Muscle of arm (tissue), 14 donors: ENCODE measurements at places on chromosomes 11 and 22. TPM values are rescaled to one million over a fixed set of nuclear protein-coding genes. Genes with fewer than 3 reads are reported as not detected.
A peak's percentile ranks its signal among the peaks of the same experiment; 100 is the strongest.

DNA sequence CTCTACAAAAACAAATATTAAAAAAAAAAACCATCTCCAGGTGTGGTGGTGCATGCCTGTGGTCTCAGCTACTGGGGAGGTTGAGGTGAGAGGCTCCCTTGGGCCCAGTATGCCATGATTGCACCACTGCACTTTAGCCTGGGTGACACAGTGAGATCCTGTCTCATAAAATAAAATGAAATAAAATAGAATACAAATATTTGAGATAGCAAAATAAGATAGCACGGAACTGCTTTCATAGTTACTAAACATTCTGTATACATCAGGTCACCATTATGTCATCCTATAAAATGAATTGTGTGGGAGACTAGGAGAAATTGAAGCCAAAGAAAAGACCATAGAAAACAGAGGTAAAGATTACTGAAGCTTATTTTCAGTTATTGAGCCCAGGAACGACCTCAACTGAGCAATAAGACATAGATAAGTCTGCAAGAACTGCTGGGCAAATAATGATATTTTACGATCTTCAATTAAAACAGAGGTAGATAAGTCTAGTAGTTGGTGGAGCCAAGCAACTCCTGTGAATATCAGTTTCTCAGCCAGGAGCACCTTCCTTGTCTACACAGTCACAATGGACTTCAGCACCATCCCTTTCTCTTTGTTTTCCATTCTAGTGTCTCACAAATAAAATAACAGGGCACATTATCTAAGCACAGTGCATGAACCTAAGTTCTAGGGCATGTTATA is 9.9 kb downstream of the OR5M11 start:
- DNase-seq = no peak

- DNase-seq = no peak
Observed at GRCh38 chr11:63014408-63015055, 1.1 kb downstream of the SLC22A8 start.

DNA sequence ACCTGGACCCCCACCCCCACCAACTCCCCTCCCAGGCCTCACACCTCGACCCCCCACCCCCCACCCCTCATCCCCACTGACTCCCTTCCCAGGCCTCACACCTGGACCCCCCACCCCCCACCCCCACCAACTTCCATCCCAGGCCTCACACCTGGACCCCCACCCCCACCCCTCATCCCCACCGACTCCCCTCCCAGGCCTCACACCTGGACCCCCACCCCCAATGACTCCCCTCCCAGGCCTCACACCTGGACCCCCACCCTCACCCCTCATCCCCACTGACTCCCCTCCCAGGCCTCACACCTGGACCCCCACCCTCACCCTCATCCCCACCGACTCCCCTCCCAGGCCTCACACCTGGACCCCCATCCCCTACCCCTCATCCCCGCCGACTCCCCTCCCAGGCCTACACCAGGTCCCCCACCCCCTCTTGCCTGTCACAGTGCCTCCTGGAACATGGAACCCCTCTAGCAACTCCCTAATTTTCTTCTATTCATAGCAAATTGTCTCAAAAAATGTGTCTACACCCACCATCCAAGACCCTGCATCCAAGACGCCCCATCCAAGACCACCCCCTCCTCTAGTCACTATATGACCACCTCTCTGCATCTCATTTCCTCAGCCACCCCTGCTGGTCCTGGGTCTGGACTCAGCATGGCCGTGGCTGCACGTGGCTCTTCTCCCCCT is 36.9 kb upstream of the BRSK2 start:
- no peak for DNase-seq

DNA sequence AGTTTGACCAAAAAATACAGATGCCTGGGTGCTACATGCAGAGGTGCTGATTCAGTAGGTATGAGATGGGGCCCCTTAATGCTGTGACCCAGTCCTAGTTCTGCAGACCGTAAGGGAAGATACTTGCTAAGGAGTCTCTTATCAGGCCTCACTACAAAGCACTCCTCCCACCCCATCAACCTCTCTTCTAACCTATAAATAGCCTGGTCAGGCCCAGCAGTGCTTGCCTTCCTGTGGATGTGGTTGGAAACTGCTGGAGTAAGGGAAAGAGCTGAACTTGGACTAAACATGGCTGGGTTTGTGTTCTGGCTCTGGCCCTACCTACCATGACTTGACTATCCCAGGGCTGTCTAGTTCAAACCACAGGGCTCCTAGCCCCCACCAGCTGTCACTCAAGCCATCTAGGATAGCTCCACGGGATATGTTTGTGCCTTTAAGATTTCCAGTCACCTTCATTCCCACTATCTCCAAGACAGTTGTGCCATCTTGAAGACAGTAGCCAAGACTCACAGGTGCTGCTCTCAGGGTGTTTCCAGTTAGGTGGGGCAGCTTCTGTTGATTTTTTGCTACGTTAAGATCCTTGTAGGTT is 9.5 kb upstream of the DKK3 start:
- DNase-seq = no peak

DNA sequence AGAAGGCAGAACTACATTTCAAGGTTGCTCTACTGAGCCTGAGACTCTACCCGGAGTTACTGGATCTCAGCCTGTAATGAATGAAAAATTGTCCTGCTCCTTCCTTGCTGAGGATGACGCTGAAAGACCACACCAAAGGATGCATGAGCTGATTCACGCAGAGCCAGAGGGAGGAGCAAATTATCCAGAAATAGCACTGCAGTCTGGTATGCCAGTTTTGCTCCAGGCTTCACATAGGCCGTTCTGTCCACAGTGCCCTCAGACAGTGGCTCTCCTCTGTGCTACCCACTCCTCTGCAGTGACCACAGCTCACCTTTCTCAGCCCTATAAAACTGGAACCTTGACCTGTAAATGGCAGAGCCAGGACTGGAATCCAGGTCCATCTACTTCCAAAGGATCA is 79.3 kb upstream of the GALNT18 start:
- DNase-seq = no peak

DNA sequence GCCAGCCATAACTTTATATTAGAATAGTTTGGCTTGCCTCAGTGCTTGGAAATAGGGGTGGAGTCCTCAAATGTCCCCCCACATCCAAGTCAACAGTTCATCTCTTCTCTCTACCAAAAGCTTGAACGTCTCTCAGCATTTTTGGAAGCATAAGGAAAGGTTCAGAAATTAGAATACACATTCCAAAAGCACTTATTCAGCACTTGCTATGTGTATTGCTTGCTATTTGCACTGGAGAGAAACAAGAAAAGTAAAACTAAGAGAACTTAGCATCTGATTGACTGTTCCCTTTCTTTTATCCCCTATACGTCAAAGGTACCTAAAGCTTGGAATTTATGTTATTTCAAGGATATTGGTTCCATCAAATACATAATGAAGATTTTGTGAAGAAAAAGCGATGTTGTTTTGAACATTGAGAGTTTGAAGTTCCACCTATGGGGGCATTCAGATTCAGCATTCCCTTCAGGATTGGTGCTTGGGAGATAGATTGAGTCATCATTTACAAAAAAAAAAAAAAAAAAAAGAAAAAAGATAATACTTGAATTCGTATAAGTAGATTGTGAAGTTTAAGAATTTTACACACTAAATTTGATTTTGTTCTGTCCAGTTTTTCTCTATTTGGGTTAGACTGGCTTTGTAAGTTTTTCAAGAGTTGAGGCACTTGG is 1.3 kb downstream of the TBRG1 start:
- no peak for DNase-seq

GRCh38 chr11:16759857-16760508 is 21.5 kb downstream of the C11orf58 start:
- no peak for DNase-seq

DNA sequence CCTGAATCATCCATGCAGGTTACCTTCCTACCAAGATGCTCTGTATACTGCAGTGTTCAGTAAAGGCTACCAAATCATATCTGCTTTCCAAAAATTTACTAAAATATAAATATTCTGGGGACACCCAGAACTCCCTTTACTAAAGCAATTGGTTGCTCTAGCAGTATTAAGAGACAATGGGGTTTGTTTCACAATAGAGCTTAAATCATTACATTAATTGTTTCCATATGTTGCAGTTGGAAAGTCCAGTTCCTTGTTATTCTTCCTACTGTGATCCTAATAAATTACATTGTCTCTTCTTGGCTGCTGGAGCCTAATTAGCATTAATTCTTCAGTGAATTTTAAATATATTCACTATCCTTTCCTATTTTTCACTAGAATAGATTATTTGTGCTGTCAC is 316.0 kb upstream of the MTNR1B start:
- DNase-seq = peak; percentile 46

GRCh38 chr22:46072110-46072881 is 78.0 kb upstream of the PPARA start:
- no peak for DNase-seq

GRCh38 chr22:48704335-48704734 is 1123.3 kb downstream of the BRD1 start:
- DNase-seq = no peak

DNA sequence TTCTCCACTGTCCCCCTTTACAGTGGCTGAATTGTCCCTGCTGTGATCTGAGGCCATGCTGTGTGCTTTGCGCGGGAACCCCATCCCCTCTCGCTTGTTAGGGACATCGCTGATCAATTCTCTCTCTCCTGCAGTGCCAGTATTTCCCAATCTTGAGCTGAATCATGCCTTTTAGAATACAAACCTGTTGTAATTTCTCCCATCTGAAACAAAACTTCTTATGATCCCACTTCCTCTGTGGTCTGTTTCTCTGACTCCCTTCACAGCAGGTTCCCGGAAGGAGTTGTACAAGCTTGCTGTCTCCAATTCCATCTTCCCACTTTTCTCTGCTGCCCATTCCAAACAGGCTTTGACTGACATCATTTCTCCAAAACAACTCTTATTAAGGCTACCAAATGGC is 16.8 kb downstream of the ADAMTS15 start:
- DNase-seq = no peak

GRCh38 chr11:27524155-27524554 is 17.6 kb upstream of the LIN7C start:
- DNase-seq = no peak

DNA sequence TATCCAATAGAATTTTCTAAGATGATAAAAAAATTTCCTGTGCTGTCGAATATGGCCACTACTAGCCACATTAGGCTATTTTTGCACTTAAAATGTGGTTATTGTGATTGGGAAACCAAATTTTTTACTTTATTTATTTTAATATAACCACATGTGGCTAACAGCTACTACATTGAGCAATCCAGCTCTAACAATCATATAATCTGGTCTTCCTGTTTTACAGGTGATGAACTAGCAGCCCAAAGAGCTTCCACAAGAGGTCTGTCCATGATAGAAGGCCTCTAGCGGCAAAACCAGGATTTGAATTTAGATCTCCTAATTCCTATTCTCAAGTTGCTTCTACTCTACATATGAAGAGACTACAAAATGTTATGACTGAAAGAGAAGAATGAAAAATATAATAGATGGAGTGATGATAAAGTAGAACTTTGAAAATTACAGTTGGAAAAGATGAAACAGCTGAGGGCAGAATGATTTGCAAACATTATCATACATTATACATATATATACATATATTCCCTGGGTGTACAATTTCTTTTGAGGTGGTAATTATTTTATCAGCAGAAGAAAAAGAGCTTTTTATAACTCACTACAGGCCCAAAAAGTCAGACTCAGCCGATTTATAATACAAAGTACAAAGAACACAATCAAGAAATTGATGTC is 363.5 kb upstream of the PITPNB start:
- DNase-seq = no peak

DNA sequence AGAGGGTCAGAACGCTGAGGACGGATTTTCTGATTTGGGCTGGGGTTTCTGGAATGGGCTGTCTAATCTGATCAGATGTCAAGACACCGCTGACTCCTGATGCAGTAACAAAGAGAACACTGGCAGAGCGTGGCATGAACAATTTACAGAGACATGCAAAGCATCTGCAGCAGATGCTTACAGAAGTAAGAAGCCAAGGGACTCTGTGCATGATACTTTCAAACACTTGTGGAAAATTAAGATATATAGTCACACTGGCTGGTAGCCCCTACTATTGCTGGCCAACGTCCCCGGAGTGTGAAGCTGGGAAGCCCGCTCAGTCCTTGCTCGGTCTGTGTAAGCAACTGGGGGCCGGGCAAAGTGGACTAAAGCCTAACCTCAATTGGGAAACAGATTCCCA is 903.7 kb downstream of the BRD1 start:
- DNase-seq = no peak

DNA sequence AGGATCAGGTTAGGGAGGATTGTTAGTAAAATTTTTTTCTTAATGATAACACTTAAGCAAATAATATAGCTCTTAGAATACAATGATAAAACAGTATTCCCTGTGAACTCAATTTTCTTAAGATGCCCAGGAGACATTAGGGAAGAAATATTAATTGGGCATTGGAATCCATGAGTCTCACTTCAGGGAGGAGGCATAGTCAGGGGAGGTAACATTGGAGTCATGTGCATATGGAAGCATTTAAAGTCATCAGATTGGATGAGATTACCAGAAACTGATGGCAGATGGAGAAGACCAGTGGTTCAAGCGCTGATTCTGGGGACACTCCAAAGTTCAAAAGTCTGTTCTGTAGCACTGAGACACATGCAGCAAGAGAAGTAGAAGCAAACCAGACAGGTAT is at the start of gene OR9G1:
Gene OR9G1 (plus strand): TSS at position 301 of the 400 bp plus-strand sequence. CDS start 1,293 bp downstream, outside the sequence.
- DNase-seq = no peak

DNA sequence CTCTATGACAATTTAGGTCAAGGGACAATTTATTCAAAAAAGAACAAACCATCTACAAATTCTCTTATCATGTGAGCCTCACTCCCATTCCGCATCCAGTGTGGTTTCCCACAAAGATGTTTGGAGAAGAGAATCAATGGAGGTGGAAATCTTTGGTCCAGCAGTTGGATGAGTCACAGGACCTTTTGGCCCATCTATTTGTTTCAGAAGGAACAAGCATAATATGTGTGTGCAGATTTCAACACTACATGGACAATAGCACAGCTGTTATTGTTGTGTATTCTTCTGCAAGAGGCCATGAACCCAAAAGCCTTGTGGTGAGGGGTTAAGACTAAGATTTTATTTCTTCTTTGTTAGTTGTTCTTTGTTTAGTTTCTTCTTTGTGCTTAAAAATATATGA is 61.6 kb downstream of the OR10A6 start:
- DNase-seq = no peak

DNA sequence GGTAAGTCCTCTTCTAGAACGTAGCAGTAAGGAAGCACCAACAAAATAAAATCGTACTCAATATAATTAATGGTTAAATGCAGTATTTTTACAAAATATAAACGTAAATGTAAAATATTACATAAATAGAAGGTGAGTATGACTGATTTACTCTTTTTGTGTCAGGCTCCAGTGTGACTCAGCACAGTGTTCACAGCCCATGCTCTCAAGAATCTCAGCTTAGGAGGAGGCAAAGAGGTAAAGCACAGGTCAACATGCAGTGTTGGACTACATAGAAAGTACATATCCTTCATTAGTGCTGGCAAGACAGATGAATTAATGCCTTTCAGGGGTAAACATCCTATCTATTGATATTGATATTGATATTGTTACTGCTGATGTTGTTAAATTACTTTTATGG is 2050.6 kb upstream of the RAG2 start:
- no peak for DNase-seq

GRCh38 chr11:72642043-72642883 is 32.0 kb downstream of the PDE2A start:
- DNase-seq = no peak

- no peak for DNase-seq
Observed at GRCh38 chr11:102950622-102951081, 4.9 kb downstream of the MMP13 start.

Gene KRTAP5-8
- polyA plus RNA-seq = not detected

Gene LIN7C
- 15.6 TPM for polyA plus RNA-seq

Gene PDGFD
- 43.6 TPM for polyA plus RNA-seq

Gene ARHGEF17
- polyA plus RNA-seq = 36.2 TPM

Gene COX8A
- 131 TPM for polyA plus RNA-seq

Gene KCNK7
- polyA plus RNA-seq = 1.1 TPM

Gene HBG1
- polyA plus RNA-seq = 7.4 TPM

Gene SPON1
- polyA plus RNA-seq = 23.8 TPM

Gene YPEL4
- polyA plus RNA-seq = not detected

Gene RTN4RL2
- 14.5 TPM for polyA plus RNA-seq

Gene RFPL1
- 0.15 TPM for polyA plus RNA-seq
